Hematopoietic multipotent progenitor cell treated with erythropoietin and hydrocortisone succinate and interleukin-3 and kit ligand, for 17 days (in vitro differentiated cells): ENCODE measurements at places on chromosomes 2 and 18.

GRCh38 chr2:100106460-100106859 is 35.9 kb downstream of the AFF3 start:
- DNase-seq, result no peak

GRCh38 chr2:241965931-241966412 is 96.4 kb downstream of the RTP5 start:
- no peak for DNase-seq

DNA sequence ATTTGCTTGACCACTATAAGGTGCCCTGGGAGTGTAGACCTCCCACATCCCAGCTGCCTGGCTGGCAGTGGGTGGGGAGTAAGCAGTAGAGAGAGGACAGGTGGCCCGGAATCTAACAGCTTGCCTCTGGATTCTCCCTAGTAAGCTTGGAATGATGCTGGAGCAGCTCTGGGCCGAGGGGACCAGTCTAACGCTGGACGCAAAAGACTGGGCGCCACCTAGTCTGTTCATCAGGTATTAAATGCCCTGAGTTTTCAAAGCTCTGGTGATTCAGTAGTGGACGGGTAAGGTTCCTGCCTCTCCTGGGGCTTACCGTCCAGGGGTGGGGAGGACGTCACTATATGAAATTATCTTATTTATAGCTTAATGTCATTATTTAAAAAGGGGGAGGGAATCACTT is 648 bp upstream of the LYPD6B start:
- no peak for DNase-seq

- DNase-seq, result no peak
Measured at GRCh38 chr2:17272652-17273525, 245.4 kb downstream of the RAD51AP2 start.

- DNase-seq, result no peak
Measured at GRCh38 chr2:207260947-207261346, 95.2 kb upstream of the KLF7 start.
